Stimulated activated CD8-positive, alpha-beta memory T cell treated with anti-CD3 and anti-CD28 coated beads, Interleukin-12 subunit alpha, Interleukin-12 subunit beta, amount 100 ng/mL, for 1 hour (primary cell): ENCODE measurements at places on chromosomes 11 and 22.

DNA sequence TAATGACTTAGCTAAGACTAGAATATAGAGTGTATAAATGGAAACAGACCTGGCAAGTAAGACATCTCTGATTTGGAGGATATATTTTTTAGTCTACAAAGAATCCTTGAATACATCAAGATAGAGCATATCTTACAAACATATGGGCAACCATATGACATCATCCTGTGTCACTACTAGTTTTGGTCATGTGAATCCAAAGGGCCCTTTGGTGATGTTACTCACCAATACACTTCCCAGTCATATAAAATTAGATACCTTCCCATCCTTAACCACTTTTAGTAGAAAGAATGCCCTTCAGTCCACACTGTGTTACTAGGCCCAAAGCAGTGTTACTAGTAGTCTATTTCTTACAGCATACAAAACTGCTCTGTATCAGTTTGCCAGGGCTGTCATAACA, 31.6 kb downstream of the GRIA4 start:
- DNase-seq: no peak

DNA sequence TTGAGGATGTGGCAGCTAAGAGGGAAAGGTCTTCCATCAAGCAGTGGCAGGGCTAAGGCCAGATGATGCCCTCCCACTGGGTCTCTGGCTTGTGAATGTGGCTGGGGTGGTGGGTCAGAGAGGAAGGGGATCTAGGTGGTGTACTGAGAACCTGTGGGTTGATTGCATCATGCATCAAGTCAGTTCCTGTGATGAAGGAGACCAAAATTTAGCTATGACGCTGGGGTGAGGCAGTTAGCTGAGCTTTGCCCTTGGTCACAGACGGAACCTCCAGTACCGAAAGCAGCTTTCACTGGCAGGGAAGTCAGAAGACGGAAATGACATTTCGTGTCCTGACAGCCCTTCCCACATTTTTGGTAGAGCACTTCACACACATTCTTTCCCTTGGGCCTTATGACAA, 20.7 kb downstream of the ATG16L2 start:
- DNase-seq: no peak

DNA sequence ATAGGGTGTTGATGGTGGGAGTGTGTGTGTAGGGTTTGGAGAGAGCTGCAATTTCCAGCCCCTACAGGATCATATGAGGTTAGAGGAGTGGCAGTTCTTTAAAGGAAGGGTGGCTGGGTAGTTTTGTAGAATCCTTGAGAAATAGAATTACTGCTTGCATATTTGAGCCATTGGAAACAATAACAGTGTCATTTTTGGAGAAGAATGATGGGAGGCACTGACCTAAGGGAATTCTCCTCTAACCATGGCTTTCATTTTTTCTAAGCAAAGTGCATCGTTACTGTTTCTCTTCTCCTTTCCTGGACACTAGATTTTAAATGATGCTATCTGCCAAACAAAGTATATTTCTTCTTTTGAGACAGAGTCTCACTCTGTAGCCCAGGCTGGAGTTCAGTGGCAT, 66.9 kb upstream of the RRM1 start:
- DNase-seq: no peak

DNA sequence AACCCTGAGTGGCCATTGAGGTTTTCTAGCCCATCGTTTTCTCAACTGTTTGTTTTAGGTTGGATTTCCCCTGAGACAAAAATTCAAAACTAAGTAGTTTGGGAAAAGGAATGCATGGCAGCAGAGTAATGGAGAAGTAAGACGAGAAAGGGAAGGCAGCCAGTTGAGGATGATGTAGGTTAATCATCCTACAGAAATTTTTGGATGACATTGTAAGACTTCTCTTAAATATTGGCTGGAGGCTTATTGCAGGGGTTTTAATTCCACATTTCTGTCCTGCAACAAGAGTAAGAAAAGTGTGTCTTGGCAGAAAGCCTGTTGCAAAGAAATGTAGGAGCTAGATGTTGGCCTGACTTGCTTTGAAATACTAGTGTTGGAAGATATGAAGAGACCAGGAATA, 308.8 kb downstream of the LUZP2 start:
- no peak for DNase-seq

DNA sequence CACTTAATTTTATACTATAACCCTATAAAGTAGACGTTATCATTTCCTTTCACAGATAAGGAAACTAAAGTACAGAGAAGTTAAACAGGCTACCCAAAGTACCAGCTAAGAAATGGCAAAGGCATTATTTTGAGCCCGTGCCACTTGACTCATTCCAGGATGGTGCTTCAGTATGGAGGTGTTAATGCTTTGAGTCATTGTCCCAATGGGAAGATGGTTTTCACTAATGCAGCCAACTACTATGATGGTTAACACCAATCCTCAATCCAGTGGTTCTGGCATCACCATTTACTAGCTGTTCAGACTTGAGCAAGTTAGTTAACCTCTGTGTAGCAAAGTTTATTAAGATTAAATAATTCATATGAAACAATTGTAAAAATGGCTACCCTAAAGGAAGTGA, 123.1 kb upstream of the SLC5A12 start:
- no peak for DNase-seq

DNA sequence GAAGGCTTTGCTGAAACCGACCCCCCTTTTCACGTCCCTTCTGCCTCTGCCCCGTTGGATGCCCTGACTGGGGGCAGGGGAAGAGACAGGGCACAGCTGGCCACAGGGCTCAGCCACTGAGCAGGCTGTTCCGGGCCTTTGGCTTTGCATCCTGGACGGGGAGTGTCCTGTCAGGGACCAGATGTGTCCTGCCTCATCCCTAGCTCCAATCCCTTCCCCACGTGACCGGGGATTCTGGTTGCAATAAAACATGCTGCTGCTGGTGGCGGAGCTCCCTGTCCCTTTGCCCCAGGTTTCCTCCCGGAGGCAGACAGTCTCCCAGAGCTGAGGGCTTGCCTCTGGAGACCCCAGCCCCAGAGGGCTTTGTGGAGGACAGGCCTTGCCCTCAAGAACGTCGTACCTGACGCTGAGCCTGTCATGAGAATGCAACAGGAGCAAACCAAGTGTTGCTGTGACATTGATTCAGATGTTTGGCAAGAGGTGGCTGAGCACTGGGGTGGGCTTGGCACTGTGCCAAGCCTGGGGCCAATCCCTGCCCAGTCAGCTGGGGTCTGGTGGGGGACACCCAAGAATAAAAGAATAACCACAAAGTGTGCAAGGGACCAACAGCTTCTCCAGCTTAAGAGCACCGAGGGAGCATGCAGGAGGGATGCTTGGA, 7.3 kb downstream of the CDC42EP2 start:
- DNase-seq: no peak

GRCh38 chr11:79110796-79111195, 330.0 kb downstream of the TENM4 start:
- DNase-seq: no peak

GRCh38 chr22:24540470-24540869, 14.5 kb downstream of the GUCD1 start:
- DNase-seq: no peak

DNA sequence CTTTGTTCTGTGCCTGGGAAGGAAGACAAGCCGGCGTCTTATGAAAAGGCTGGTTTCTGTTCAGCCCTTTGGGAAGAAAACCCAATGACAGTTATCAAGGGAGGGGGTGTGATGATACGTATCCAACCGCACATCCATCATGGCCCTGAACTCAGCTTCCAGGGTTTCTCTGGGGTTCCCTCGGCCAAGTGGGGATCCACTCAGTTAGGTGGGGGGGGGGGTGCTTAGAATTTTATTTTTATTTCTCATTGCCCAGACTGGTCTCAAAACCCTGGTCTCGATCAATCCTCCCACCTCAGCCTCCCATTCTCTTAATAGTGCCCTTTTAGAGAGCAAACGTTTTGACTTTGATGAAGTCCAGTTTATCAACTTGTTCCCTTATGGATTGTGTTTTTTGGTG, 25.7 kb downstream of the KCNQ1 start:
- no peak for DNase-seq

- DNase-seq: no peak
Measured at GRCh38 chr22:31872209-31872608, 72.1 kb upstream of the YWHAH start.

DNA sequence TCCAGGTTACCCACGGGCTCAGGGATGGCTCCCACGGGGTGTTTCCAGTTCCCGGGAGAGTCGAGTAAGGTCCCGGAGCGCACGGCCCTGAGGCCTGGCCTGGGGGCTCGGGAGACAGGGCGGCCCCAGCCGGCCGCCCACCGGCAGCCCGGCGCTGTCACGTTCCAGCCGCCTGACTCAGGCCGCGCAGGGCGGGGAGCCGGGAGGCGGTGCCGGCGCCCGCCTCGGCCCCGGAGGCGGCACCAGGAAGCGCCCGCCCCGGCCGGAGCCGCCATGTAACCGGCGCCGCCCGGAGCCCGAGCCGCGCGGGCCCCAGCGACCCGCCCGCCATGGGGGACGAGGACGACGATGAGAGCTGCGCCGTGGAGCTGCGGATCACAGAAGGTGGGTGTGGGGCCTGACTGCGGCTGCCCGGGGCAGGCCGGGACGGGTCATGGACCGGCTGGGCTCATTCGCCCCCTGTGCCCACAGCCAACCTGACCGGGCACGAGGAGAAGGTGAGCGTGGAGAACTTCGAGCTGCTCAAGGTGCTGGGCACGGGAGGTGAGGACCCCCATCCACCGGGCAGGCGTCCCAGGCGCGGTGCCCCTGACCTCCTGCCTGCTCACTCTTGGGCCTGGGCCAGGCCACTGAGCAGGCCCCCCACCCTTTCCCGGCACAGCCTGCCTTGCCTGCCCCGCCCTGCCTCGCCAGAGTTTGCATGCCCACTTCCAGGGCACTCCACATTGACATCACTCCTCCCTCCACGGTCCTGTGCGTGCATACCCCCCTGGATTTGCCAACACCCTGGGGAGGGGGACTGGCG, at the start of gene RPS6KA4:
TSS of gene RPS6KA4 (plus strand) at position 256 of the 805 bp plus-strand sequence. CDS start at position 330, 74 bp downstream.
- no peak for DNase-seq

DNA sequence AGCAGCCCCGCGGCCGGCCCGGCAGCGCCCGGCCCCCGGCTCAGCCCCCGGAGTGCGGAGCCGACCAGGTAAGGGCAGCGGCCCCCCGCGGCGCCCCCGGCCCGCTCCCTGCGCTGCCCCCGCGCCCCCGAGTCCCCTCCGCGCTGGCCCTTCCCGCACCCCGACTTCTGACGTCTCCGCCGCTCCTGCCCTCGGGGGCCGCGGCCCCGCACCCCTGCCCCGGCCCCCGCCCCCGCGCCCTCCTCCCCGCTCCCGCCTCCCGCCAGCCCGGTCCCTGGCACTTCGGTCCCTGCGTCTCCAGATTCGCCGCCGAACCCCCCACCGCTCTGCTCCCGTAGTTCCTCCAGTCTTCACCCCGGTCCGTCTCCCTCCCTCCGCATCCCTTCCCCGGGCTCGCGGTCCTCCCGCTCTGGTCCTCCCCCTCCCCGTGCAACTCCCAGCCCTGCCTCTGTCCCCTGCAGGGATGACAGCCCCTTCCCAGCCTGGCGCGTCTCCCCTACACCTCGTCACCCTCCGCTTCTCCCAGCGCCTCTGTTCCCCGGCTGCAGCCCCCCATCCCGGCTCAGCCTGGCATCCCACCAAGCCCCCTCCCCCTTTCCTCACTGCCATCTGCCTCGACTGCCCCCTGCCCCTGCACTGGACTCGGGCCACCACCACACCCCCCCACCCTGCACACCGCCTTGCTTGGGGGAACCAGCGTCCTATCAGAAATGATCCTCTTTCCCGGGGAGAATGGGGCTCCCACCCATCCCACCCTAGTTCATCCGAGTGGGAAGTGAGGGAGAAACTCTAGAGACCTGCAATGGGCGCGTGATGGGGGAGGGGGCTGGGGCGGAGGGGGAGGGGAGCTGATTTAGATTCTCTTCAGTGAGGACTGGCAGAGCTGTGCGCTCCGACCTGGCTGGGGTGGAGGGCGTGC, 531 bp downstream of the GRIK4 start:
- no peak for DNase-seq

- DNase-seq: no peak
Measured at GRCh38 chr11:24794064-24794463, 297.2 kb downstream of the LUZP2 start.

DNA sequence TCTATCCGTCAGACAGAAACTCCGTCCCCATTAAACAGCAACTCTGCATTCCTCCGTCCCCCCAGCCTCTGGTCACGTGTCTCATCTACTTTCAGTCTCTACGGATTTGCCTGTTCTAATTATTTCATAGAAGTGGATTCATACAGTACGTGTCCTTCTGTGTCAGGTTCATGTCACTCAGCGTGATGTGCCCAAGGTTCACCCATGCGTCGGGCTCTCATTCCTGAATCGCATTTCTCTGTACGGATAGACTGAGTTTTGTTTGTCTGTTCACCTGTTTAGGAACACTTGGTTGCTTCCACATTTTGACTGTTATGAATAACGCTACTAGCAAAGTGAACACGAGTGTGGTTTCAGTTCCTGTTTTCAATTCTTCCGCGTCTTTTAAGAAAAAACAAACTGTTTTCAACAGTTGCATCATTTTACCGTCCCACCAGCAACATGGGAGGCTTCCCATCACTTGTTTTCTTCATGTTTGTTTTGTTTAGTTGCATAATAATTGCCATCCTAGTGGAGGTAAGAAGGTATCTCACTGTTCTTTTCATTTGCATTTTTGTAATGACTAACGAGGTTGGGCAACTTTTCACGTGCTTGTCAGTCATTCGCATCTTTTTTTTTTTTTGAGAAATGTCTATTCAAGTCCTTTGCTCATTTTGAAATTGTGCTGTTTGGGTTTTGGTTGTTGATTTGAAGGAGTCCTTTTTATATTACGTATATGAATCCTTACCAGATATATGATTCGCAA, 8.9 kb upstream of the NLRP6 start:
- no peak for DNase-seq

GRCh38 chr22:33526434-33527107, 393.7 kb downstream of the LARGE1 start:
- no peak for DNase-seq

DNA sequence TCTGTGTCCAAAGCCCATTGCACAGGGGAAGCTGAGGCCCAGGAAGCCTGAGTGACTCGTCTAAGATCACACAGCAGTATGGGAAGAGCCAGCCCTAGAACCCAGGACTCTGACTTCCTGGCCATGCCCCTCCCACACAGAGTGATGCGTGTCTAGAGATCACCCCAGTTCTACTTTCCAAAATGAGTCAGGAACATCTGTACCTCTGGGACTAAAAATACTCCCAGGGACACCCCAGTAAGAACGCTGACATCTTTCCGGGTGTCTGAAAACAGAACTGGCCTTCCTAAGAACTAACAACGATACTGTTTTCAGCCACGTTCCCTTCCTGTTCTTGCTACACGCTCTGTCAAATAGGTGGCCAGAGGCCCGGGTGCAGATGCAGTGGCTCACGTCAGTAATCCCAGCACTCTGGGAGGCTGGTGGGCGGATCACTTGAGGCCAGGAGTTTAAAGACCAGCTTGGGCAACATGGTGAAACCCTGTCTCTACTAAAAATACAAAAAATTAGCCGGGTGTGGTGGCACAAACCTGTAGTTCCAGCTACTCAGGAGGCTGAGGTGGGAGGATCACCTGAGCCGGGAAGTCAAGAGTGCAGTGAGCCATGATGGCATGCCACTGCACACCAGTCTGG, 21.7 kb upstream of the PDGFB start:
- no peak for DNase-seq
